ENCODE measurements at places on chromosomes 2 and 18.

- no peak for DNase-seq
These were observed 32.5 kb upstream of the RMDN2 start for GRCh38 chr2:37892436-37893114.

DNA sequence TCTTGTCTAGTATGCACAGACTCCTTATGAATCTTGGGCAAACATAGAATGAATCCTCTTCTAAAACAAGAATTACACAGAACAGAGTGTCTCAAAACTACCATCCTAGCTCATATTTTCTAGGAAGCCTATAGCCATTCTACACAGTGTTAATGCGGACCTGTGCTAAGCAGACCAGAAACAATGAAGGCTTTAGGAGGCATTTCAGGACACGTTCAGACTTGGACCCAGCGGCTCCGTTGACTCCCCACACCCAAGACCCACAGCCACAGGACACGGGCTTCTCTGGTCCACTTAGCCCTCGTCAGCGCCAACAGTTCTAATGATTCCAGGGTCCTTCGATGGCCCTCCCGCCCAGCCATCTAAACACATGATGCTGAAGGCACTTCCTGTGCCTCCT is 182.2 kb downstream of the BCL11A start:
- no peak for DNase-seq

DNA sequence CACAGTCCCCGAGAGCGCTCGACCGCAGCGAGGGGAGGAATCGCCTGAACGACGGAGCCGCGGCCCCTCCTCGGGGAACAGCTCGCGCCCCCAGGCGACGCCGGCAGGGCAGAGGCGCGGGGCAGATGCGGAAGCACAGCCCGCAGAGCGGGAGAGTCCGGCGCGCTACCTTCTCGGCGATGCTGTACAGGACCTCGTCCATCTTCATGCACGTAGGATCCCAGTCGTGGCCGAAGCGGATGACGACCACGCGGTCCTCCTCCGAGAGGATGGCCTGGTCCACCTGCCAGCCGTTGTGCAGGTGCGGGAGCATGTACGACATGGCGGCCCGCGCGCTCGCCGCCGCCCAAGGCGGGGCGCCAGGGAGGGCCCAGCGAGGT is 302 bp downstream of the TXNL4A start:
- no peak for DNase-seq

GRCh38 chr2:175676813-175677212 is 325.3 kb downstream of the LNPK start:
- no peak for DNase-seq

All from AG09309 (cell line).